Activated T-cell treated with anti-CD3 and anti-CD28 coated beads, Interleukin-2, amount 50 U/mL, for 72 hours (primary cell): ENCODE measurements at places on chromosomes 4 and X.

DNA sequence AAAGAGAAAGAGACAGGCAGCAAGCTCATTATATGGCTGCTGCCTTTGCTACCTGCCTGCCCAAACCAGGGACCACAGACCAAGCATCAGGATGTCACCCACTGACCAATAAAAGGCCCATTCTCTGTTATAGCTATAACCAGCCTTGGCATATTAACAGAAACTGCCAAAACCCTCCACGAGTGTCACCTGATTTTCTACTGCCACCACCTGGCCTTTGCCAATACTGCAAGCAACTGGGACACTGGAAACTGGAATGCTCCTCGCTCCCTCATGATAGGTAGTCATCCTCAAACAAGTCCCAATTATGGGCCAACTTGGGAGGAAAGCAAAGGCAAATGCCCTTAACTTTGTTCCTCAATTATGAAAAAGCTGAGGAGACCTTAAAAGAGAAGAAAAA lies 76.0 kb downstream of the SPIN4 start:
- DNase-seq = peak; percentile 22

DNA sequence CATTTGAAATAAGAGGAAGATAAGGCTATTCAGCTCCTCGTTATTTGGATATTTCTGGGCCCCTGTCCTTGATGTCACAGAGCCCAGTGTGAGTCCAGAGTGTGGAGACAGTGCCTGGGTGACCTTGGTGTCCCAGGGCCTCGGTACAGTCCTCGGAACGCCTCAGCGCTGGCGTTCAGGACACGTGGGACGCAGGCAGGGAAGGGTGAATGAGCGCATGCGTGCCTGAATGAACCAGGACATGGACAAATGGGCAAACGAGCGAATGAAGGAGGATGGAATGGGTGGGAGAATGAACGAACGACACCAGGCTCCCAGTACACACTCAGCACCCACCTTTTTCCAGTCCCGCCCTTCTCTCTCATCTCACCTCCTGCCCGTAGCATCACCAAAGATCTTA lies 44.2 kb downstream of the EVC start:
- no peak for DNase-seq

DNA sequence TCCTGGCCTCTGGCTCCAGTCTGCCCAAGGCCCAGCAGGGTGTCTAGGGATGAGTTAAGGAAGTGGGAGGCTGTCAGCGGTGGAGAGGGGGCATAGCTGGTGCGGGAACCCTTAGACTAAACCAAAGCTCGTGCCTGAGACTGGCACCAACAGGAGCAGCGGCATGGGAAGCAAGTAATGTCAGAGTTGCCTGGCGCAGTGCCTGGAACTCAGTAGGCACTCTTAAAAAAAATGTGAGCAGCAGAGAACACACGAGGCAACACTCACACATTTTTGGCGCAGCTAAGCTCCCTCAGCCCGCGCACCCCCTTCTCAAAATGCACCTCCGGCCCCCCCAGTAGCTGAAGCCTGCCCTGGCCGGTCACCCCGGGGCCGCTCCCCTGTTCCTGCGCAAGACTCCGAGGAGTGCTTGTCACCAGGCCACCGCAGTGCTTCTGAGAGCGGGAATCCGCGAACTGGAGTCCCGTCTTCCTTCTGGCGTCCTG lies 583 bp downstream of the GABRE start:
- no peak for DNase-seq

DNA sequence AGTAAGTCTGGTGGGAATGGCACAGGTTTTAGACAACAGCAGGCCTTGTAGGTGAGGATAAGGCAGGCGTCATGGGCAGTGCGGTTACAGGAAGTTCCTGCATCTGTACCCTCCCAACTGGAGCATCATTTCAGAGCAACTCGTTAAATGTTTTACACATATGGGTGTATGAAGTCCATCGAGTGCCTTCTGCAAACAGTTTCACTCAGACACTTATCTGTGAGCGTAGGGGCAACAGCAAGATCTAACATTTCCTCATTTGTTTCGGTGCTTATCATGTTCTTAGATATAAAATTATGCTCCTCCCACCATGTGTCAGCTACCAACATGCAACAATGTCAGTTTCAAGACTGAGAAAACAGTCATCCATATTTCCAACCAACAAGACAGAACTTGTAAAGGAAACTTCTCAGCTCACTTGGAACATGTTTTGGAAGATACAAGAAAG lies 69.9 kb downstream of the ELOVL6 start:
- no peak for DNase-seq

DNA sequence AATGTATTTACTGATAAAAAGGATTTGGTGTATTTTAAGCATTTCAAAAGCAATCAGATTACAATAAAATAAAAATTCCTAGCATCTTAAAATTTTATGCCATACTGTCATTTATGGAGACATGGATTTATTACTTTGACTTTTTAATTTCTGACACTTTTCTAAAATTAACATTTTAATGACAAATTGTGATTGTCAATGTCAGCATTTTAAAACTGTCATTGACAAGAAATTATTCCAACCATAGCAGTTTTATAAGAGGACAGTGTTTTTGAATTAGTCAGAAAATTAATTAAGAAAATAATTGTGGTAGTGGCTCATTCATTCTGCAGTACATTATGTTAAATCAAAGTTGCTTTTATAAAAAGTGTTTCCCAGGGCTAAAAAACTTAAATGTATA lies 1954.4 kb downstream of the ARAP2 start:
- no peak for DNase-seq

GRCh38 chr4:173318648-173319211 lies 15.4 kb downstream of the HMGB2 start:
- DNase-seq = no peak

DNA sequence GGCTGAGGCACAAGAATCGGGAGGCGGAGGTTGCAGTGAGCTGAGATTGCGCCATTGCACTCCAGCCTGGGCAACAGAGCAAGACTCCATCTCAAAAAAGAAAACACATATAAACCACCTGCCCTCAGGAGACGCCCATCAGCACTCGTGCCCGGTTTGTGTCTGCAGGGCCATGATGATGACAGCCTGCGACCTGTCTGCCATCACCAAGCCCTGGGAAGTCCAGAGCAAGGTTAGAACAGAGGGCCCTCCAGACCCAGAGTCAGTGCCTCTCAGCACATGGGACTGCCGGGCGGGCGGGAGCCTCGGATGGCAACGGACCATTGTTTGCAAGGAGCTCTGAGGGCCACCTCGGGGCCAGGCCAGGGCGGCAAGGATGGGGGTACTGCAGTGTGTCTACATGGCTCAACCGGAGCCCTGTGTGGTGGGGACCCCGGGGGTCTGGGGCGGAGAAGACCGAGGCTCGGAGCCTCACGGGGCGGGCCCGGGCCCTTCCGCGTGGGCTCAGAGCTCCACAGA lies 9.3 kb downstream of the ATP5ME start:
- no peak for DNase-seq

- DNase-seq = peak; percentile 55
Observed at GRCh38 chr4:159103384-159103990, 608 bp downstream of the RAPGEF2 start.

- DNase-seq = no peak
Observed at GRCh38 chr4:187157380-187157958, 433.8 kb upstream of the FAT1 start.

- no peak for DNase-seq
Observed at GRCh38 chrX:26649534-26649933, 433.6 kb downstream of the MAGEB5 start.

GRCh38 chrX:154784149-154784995 lies 20.9 kb downstream of the MPP1 start:
- DNase-seq = no peak

- no peak for DNase-seq
Observed at GRCh38 chr4:61332693-61333092, 132.6 kb downstream of the ADGRL3 start.

DNA sequence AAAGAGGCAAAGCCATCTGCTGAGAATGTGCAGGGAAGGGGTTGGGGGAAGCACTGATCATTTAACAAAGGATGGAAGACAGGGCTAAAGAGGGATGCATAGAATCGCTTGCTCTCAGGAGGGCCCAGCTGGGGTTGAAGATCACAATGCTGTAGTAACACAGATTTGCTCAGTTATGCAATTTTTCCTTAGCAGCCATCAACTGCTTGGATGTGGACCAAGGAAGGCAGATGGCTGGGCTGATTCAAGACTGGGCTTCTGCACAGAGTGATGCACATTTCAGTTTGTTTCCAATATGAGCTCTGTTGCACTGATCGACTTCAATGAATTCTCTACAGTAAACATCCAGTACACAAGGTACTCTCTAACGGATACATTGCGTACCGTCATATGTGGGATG lies 127.8 kb upstream of the TBL1X start:
- no peak for DNase-seq

DNA sequence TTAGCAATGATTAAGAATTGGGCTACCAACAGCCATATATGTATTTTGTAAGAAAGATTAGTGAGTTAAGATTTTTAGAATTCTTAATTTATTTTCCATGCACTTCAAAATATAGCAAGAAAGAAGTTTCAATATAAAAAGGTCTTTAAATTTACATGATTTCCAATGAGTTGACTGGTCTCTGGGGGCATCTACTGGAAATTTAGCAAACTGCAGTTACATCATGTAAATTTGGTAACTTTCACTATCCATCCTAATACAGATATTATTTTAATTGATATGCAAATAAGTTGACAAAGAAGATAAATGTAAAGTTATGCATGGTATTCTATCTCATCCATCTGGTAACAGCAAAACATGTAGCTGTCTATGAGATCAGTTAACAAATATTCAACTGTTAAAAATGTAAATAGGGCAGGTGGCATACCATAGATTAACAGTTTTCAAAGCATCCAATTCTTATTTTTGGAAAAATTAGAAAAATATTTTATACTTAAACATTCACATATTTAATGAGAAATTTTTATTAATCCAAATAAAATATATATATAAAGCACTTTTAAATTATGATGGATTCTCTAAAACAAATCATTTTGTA lies 29.1 kb downstream of the TTC29 start:
- peak; percentile 13 for DNase-seq

GRCh38 chr4:183449193-183449882 lies 4.9 kb downstream of the CDKN2AIP start:
- DNase-seq = no peak

DNA sequence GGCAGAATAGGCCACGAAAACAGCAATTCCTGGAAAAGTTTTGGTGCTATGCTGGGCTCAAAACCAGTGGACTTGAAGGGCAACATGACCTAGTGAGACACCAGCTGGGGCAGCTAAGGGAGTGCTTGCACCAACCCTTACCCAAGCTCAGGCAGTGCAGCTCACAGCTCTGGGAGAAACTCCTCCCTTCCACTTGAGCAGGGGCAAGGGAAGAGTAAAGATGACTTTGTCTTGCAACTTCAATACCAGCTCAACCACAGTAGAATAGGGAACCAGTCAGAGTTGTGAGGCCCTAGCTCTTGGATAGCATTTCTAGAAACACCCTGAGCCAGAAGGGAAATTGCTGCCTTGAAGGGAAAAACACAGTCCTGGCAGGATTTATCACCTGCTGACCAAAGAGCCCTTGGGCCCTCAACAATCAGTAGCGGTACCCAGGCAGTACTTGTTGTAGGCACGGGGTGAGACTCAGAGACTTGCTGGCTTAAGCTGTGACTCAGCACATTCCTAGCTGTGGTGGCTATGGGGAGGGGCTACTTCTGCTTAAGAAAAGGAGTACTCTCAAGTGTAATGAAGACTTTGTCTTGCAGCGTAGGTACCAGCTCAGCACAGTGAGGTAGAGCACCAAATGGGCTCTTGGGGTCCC lies 19.7 kb upstream of the ABCG2 start:
- DNase-seq = no peak

- DNase-seq = no peak
Observed at GRCh38 chrX:152074163-152074562, 64.2 kb downstream of the MAGEA10 start.

DNA sequence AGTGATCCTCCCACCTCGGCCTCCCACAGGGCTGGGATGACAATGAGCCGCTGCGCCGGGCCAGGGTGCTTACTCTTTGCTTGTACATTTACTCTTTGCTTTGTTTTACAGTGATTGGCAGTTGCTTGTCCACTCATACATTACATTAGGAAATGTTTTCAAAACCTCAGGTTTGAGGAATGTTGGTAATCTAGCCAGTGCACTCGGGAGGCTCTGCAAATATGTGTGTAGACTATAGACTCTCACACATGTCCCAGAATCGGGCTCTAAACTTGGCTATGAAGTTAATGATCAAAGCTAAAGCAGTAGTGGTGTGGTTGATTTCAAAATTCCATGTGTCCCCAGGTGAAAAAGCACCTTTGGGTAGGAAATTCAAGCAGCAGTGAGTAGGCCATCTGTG lies 20.5 kb downstream of the TRMT44 start:
- DNase-seq = no peak

GRCh38 chr4:81919223-81919622 lies 447.5 kb upstream of the RASGEF1B start:
- DNase-seq = no peak
